Omental fat pad (tissue), 4 donors: ENCODE measurements at places on chromosomes 3 and 15. TPM values are rescaled to one million over a fixed set of nuclear protein-coding genes. Genes with fewer than 3 reads are reported as not detected.

DNA sequence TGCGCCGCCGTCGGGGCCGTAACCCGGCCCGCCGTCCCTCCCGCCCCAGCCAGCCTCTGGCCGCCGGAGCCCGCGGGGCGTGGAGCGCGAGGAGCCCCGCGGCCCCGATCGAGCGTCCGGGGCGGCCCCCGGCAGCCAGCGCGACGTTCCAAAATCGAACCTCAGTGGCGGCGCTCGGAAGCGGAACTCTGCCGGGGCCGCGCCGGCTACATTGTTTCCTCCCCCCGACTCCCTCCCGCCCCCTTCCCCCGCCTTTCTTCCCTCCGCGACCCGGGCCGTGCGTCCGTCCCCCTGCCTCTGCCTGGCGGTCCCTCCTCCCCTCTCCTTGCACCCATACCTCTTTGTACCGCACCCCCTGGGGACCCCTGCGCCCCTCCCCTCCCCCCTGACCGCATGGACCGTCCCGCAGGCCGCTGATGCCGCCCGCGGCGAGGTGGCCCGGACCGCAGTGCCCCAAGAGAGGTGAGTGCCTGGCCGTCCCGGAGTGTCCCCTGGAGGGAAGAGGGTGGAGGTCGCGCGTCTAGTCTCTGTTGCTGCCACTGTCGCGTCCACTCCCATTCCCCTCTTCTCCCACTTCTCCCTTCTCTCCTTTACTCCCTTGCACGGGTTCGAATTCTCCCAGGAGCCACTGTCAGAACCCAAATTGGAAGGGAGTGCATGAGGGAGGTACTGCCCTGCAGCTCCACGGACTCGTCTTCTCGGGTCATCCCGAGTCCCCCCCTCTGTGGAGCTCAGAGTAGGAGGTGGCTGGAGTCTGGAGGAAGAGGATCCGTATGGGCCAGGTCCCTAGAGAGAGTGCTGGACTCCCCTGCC lies 585 bp downstream of the CSK start:
- DNase-seq = no peak

GRCh38 chr15:25268166-25268565 lies 170.7 kb downstream of the UBE3A start:
- no peak for DNase-seq

GRCh38 chr3:127448671-127449070 lies 141.9 kb downstream of the TPRA1 start:
- no peak for DNase-seq

GRCh38 chr15:81478354-81478753 lies 104.3 kb upstream of the TMC3 start:
- DNase-seq = no peak

GRCh38 chr3:44896440-44896839 lies 22.0 kb downstream of the TGM4 start:
- no peak for DNase-seq

DNA sequence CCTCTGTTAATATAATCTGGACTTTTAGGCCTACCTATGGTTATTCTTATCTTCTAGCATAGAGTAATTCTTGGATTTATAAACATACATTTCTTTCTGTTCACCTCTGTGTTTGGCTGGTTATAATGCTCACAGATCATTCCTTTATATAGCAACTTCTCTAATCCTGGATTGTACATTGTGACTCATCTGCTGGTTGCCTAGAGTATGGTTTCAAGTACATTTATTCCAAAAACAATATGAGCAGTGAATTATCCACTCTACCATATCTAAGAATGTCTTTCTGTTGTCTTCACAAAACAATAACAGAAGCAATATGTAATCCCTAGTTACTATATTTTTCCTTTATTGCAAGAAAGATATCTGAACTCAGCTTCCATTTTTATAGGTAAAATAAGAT lies 35.3 kb downstream of the FSIP1 start:
- no peak for DNase-seq

DNA sequence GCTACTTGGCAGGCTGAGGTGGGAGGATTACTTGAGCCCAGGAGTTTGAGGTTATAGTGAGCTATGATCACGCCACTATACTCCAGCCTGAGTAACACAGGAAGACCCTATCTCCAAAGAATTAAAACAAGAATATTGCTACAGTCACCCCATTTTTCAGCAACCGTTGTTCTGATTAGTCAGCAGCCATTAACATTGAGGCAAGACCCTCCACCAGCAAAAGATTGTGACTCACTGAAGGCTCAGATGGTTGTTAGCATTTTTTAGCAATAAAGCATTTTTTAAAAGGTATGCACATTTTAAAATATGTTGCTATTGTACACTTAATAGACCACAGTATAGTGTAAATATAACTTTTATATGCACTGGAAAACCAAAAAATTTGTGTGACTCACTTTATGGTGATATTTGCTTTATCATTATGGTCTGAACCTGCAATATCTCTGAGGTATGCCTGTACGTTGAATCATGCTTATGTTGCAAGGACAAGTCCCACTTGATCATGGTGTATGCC lies 492.6 kb downstream of the SQOR start:
- no peak for DNase-seq

- DNase-seq = no peak
These were observed 193.7 kb downstream of the TCF12 start for GRCh38 chr15:57112178-57112577.

GRCh38 chr3:120797857-120798256 lies 55.3 kb downstream of the GTF2E1 start:
- DNase-seq = no peak

DNA sequence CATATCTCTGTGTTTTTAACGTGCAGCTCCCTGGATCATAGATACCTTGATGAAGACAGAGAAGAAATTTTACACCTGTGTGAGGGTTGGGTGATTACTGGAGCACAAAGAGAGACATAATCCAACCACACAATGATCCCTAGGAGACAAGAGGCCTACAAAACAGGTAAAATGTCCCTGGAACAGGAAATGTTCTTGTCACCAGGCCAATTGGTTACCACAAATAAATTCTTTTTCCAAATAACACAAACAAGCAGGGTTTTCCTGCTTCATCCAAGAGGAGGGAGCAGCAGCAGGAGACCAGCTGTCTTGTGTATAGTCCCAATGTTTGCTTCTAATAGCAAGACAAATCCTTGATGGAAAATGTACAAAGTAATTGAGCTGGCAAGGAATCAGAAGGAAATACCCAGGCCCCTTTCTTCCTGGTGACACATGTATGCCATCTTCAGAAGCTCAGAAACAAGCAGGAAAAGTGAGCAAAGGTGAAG lies 1.4 kb downstream of the MGLL start:
- DNase-seq = no peak

DNA sequence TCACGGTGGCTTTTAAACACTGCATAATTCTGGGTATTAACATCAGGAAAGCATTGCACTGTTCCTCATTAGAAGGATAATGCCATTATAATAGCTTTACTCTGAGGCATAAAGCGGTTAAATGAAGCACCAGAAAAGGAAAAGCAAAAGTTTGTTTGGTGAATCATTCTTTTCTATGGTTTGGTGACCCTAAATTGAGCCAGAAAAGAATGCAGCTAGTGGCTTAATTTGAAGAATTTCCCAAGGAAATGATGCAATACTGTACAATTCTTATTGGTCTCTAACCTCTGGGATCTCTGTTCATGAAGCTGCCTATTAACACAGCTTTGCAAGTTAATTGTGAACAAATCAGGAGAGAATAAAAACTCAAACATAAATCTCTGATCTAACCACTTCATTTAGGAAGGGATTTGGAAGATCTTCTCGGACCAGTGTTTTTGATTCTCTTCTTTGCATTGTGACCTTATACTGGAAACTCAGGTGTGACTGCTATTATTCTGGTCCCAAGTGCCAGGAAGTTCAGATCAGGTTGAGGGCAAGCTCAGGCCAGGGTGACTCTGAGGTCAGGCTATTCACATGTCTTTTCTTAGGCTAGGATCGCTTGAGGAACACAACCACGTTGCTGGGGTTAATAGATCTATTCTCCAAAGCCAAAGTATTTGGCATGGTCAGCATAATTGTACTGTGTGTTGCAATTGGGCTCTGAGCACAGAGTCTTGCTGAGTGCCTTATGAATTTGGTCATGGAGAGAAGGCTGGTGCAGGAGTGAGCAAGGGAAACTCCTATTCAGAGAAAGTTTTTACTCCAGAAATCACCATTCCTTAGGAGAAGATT lies 11.3 kb upstream of the DLG1 start:
- no peak for DNase-seq

DNA sequence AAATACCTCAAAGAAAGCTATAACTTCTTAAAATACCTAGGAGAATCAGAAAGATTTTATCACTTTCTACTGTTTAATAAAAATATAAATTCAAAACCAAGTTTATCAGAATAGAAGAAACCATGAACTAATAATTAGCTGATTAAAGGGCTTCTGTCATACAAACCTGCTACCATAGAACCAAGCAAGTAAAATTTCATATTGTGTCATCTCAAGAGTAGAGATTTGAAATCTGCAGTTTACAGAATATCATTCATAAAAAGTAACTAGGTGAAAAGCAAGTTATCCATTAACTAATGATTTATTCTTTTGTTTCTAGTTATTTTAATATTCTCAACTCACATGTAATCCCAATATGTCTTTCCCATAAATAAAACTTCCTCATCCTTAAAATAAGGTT lies 36.8 kb upstream of the XXYLT1 start:
- DNase-seq = no peak

GRCh38 chr15:40328176-40328575 lies 4.7 kb downstream of the INAFM2 start:
- no peak for DNase-seq

GRCh38 chr3:191982481-191982880 lies 521.5 kb downstream of the PYDC2 start:
- no peak for DNase-seq

DNA sequence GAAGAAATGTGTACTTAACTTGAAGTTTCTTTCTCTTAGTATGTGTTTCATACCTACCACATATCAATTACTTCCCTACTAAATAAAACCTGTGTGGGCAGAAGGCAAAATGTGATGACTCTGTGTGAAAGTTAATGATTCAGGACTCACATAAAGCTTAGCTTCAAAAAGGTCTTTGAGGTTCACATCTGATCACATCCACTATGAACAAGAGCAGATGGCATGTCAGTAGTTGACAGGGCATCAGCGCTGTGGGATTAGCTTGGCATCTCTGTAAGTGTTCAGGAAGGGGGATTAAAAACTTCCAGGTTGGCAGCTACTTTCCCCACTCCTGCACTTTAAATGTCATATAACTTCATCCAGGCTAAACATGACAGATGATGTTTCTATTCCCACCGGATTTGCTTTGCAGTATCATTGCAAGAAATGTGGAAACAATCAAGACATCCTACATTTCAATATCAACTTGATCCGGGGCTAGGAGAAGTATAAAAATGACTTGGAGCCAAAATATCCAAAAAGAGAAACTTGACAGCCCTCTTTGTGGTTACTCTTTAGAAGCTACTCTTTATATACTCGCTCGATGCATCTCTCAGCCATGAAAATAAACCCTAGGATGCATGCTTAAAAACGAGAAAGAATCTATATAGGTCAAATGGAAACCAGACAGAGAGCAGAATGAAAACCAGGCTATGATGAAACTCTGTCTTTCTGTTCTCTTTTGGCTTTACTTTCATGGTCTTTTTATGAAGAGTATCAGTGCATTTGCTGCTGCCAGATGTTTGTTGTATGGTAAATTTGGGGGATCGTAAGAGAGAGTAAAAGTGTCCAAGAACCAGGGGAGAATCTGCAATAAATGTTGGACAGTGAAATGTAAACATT lies 273.1 kb upstream of the ALCAM start:
- no peak for DNase-seq

BCHE gene
- 205 TPM for total RNA-seq

ENTPD3 gene
- total RNA-seq = 0.84 TPM

SYNPR gene
- not detected for total RNA-seq

IGSF10 gene
- total RNA-seq = 7.0 TPM

ITIH1 gene
- total RNA-seq = not detected

RAB6B gene
- total RNA-seq = 3.1 TPM

BCL2A1 gene
- 20.4 TPM for total RNA-seq

REC114 gene
- not detected for total RNA-seq
